ENCODE measurements at places on chromosomes 2 and 18. TPM values are rescaled to one million over a fixed set of nuclear protein-coding genes. Genes with fewer than 3 reads are reported as not detected.
A peak's percentile ranks its signal among the peaks of the same experiment; 100 is the strongest.

- no peak for DNase-seq
Measured at GRCh38 chr2:150555611-150556356, 68.3 kb upstream of the RND3 start.

DNA sequence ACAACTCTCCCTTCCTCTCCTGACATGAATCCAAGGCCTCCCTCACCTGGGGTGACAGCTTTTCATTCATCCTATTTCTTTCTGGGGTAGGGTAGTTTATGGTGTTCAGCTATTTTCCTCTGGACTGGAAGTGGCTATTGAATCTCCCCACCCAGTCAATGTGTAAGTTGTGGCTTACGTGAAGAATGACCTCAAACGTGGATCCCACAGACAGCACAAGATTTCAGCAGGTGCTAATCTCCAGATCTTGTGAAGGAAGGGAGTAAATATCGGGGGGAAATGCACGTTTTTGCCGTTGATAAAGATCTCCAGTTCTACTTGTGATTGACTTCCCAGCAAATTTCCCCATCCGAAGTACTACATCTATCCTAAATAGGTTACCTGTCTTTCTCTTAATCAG, 71.4 kb upstream of the THOC1 start:
- no peak for DNase-seq

GRCh38 chr2:223537651-223538601, 64.2 kb downstream of the SCG2 start:
- DNase-seq: no peak

DNA sequence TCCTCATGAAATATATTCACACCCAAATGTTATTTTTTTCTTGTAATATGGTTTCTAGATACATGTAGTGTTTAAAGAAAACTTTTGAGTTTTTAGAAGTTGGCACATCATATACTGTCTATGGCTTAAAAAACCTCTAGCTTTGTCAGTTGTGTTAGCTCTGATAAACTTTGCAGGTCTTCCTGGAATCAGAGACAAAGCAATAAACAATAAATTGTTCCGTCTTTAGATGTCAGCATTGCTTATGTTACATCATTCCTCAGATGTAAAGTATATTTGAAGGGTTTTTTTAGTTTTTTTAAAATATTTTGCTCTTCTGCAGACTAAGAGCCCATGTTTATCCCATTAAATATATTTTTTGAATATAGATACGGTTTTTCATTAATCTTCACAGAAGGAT, 145.1 kb downstream of the GPD2 start:
- no peak for DNase-seq

- no peak for DNase-seq
Measured at GRCh38 chr2:234677758-234678538, 181.1 kb upstream of the ARL4C start.

GRCh38 chr18:9846162-9846925, 39.4 kb upstream of the TXNDC2 start:
- no peak for DNase-seq

DNA sequence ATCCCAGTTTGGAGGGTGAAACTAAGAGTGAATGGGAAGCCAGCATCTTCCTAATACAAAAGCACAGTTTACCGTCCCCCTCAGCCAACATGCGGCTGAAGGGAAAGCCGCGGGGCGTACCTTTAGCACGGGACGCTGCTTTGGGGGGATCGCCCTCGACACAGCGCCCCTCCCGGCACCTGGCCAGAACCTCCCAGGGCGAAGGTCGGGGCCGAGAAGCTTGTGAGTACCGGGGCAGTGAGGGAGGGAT, at the start of gene METTL8:
TSS of gene METTL8 (minus strand) at position 228 of the 250 bp plus-strand sequence. CDS start 41,805 bp downstream, outside the sequence.
- no peak for DNase-seq

DNA sequence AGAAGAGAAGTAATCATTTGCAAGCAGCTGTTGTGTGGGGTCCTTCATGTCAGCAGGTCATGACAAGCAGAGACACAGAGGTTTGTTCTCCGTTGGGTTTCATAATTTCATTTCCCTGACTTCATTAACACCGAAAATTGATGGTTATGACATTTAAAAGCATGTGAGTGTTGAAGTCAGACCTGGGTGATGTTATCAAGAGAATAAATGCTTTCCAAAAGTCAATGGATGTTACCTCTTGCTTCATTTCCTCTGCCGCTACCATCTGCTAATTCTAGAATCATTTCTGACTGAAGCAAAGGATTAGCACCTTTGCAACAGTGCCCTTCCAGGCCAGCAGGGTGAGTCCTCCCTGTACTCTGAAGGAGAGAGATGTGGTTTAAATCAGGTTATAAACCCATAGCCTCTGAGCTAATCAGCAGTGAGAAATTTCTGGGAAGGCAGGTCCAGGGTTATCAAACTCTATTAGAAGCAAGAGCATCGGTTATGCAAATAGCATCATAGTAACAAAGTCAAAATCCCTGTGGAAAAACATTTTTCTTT, 446.2 kb downstream of the PIK3C3 start:
- no peak for DNase-seq

The HOXD13 gene
- not detected for polyA plus RNA-seq

GRCh38 chr2:204725693-204726360, 180.6 kb downstream of the PARD3B start:
- DNase-seq: no peak

DNA sequence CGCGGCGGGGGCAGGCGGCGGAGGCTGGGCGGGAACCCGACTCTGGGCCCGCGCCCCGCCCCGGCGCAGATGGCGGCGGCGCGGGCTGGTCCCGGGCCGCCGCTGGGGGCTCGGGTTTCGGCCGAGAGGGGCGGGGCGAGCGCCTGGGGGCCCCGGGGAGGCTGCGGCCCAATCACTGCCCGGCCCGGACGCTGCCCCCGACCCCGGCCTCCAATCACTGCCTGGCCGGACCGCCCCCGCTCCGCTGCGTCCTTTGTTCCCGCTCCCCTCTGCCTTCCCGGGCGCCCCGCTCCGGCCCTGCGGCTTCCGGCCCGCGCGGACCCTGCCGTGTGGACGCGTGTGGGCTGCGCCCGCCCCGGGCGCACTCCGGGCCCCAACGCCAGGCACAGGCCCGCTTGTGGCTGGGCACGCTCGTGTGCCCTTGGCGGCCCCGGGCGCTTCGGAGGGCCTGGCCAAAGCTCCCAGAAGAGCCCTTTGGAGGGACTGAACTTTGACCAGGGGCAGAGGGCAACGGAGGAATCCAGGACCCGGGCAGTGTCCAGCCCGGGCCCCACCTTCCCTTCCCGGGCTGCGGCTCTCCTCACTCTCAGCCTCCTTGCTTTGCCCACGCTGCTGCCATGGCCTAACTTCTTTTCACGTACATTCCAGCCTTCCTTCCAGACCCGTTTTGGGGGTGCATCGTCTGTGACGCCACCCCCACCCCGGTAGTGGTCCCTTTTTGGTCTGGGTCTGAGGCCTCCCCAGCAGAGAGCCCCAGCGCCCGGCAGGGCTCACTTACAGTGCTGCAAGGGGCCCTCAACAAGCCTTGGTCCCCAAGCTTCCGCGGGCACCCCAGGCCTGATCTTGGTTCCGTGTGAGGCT, 27.1 kb upstream of the PTMA start:
- peak; percentile 93 for DNase-seq

GRCh38 chr2:191020742-191021381, 6.9 kb upstream of the STAT1 start:
- DNase-seq: peak; percentile 13

DNA sequence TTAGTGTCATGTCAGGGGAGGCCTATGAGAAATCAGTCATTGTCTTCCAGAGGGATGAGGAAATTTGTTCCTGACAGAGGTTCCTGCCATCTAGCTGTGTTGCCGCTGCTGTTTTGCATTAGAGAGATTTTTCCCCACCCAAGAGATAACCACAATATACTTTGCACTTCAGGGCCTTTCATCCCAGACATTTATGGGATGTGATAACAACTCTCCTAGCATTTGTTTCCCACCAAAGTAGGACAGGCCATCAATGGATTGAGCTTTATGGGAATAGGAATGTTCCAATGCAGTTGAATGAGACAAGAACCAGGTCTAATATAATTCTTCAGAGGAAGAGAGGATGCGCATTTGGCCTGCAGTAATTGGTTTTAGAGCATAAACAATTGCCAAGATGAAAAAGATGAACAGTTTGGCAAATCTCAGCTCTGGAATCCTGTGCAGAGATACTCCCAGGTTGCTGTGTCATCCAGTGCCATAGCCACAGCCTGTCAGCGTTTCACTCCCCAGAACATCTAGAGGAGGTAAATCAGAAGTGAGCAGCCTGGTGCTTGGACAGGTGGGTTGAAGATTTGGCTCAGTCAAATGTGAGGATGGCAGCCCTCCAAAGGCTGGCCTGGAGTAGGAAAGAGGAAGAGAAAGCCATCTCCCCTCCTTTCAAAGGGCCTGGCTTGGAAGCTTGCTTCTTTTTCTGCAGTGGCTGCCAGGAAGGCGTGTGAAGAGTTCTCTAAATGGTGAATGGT, 93.7 kb upstream of the SETBP1 start:
- no peak for DNase-seq

DNA sequence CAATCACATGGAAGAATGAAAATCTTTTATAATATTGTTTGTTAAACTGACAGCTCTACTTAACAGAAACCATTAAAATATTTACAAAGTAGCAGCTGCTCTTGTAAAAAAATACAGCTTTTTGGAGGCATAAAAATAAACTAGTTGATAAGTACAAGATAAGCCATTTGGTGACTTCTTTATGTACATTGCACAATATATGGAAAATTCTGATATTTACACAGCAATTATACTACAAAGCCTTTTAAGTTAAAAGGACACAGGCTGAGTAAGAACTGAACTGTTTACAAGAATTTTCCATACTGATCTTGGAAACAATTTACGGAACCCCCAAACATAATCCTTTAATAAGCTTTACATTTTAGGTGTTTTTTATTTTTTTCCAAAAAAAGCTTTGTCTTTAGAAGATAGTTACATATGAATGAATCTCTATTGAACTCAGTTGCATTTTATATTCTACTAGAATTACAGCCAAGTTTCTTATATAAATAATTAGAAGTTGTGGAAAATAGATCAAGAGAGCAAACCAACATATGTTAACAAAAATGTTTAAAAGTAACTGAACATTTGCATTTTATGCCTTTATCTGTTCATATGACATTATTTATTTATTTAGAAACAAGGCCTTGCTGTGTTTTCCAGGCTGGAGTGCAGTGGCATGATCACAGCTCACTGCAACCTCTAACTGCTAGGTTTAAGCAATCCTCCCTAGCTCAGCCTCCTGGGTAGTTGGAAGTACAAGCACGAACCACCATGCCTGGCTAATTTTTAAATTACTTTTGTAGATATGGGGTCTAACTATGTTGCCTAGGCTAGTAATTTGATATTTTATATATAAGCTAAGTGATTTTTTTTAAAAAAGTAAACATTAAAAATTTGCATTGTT, 142.5 kb downstream of the OTX1 start:
- DNase-seq: no peak

The LONRF2 gene
- 4.7 TPM for polyA plus RNA-seq

GRCh38 chr18:13302457-13303225, 84.1 kb downstream of the LDLRAD4 start:
- DNase-seq: no peak

DNA sequence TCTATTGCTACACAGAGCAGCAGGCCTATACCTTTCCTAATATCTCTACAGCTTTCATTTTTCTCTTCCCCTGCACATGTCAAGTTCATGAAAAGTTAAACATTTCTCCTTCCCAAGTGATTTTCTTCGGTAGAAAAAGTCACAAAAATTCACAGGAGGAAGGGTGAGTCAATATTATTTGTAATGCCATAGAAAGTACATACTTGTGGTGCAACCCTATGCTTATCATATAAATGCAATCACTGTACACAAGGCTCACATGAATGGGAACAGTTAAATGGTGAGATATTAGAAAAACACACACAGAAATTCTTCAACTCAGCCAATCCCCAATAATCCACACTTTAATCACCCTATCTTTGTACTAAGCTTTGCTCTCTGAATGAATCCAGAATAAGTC, 651.6 kb downstream of the LRRTM4 start:
- DNase-seq: no peak

The CCDC85A gene
- polyA plus RNA-seq: 0.17 TPM

The FSHR gene
- polyA plus RNA-seq: 1.2 TPM

DNA sequence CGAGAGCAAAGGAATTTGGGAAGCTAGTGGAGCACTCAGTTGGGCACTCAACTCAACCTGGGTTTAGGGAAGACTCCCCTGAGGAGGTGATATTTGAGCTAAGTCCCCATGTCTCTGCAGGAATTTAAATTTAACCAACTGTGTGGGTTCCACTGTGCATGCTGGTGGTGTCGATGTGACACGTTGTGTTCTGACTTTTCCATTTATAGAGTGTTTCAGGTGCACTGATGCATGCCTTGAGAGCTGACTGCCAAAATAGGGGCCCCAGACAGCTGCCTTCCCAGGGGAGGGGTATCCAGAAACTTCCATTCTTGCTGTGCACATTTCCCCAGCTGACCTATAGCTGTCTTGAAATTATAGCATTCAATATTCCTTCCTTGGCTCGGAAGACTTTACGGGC, 63.7 kb upstream of the BCL2L11 start:
- DNase-seq: no peak

DNA sequence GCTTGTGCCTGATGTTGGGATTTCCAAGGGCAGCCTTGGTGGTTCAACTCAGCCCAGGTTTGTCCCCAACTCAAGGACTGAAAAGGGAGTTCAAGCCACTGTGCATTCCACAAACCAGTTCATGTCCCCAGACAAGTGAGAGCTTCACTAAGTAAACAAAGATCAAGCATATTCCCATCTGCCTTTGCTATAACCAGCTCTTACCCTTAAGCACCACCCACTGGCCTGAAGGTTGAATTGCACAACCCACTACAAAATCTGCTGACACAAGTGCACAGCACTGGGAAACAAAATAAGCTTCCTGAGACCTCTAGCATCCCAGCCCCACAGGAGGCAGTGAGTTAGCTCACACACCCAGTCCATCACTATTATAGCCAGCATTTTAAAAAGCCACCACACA, 516.7 kb downstream of the NR4A2 start:
- no peak for DNase-seq

DNA sequence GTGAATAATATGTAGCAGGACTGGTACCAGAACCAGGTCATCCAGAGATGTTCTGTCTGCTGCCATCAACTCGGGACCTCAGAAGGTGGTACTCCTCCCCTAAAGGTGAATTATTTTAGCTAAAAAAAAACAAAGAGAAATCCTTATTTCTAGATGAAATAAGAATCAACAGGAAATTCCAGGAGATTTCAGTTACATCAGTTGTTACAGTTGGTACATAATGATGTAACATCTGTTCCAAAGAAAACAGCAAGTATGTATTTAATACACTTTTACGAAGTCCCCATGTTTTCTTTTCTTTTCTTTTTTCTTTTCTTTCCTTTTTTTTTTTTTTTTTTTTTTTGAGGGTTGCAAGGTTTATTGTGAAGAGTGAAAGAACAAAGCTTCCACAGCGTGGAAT, 33.6 kb upstream of the CD28 start:
- no peak for DNase-seq

The VWC2L gene
- not detected for polyA plus RNA-seq

Measured in ovary (tissue), 10 donors.